Neuronal stem cell (in vitro differentiated cells): ENCODE measurements at places on chromosomes 16 and 17.

- DNase-seq: no peak
These were observed 496.2 kb upstream of the ZFHX3 start for GRCh38 chr16:73543970-73544599.

- no peak for DNase-seq
These were observed 38.0 kb upstream of the MNT start for GRCh38 chr17:2438823-2439222.

- no peak for DNase-seq
These were observed 10.9 kb downstream of the DLX4 start for GRCh38 chr17:49979748-49980479.

DNA sequence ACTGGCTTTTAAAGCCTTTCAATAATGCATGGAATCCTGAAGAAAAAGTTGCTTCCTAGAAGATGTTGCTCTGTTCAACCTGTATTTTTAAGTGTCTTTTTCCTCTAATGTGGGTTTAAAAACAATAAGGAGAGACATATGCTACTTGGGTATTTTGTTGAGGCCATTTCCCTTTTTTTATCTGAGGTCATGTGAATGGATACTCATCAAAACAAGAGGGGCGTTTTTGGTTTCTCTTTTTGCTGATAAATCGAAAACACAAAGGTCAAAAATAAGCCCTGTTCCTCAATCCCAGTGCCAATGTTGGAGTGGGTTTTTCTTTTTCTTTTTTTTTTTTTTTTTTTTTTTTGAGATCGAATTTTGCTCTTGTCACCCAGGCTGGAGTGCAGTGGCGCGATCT, 468.0 kb upstream of the RBFOX1 start:
- no peak for DNase-seq

GRCh38 chr16:80612461-80613017, 71.7 kb downstream of the DYNLRB2 start:
- no peak for DNase-seq

GRCh38 chr17:69093995-69094394, 33.3 kb upstream of the ABCA9 start:
- DNase-seq: no peak

DNA sequence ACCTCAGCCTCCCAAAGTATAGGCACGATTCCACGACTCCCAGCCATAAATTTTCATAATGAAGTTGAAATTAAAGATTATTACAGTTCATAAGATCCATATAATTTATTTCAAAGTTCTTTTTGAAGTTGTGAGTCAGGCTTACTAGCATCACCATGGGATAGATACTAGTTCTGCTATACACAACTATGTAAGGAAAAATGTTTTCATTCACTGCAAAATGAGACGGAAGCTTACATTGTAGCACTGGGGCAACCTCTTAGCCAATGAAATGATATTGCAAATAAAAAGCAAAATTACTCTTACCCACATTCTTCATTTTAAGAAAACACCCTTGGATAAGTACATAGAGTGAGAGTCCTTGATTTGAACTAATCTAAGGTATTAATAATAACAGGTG, 18.8 kb upstream of the MARCHF10 start:
- DNase-seq: no peak

- DNase-seq: no peak
These were observed 1.6 kb downstream of the DOC2B start for GRCh38 chr17:179781-180380.

DNA sequence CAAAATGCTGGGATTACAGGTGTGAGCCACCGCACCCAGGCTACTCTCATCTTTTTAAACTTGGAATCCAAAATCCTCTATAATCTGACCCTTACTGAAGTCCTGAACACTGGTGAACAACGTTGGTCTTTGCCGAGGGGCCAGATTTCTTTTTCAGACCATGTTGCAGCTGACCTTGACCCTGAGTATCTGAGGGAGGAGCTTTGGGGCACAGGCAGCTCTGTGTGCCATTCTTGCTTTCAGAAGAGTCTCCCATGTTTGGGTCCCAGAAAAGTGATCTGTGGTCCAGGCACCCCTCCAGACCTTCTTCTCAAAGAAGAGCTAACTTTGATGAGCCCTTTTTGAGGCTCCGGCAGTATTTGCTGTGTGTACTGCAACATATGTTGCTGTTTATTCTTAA, 50.4 kb downstream of the CENPV start:
- no peak for DNase-seq

GRCh38 chr17:78781104-78781892, 775 bp downstream of the CYTH1 start:
- DNase-seq: peak; percentile 30

DNA sequence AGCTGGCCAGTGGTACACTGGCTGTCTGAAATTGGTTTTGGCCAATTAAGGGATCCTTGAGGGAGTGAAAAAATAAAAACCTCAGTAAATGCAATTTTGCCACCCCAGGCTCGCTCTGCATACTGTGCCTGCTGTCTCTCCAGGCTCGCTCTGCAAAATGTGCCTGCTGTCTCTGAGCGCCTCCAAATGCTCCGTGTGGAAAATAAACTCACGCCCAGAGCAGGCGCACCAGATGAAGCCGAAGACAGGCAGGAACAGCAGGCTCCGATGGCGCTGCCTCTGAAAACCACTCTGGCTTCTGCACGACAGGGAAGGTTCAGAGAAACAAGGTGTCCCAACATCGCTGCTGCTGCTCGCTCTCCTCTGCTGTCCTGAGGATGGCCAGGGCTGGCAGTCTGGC, 29.1 kb downstream of the SNN start:
- no peak for DNase-seq

DNA sequence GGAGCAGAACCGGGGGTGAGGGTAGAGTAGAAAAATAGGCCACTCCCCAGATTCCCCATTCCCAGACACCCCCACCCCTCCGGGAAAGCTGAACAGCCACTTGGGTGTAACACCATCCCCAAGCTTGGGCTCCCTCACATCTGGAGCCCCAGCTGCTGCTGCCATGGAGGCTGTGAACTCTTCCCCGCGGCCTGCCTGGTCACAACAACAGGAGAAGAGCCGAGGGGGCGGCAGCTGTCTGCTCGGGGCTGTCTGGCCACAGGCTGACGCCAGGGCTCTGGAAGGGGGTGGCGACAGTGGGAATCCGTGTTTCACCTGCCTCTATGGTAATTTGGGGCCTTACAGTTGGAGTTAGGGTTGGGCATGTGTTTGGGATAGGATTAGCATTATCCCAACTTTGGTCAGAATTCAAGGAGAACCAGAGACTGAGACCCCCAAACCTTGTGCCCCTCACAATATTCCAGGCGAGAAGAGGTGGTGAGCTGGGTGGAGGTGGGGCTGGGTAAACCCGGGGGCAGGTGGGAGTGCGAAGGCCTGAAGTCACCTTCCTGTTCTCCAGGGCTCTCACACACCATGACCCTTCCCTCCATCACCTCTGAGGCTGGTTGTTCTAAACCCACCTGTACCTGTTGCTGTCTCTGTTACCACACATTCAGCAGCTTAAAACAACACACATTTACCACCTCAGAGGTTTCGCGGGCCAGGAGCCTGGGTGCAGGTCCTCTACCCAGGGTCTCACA, 29.7 kb upstream of the NXPH3 start:
- no peak for DNase-seq

DNA sequence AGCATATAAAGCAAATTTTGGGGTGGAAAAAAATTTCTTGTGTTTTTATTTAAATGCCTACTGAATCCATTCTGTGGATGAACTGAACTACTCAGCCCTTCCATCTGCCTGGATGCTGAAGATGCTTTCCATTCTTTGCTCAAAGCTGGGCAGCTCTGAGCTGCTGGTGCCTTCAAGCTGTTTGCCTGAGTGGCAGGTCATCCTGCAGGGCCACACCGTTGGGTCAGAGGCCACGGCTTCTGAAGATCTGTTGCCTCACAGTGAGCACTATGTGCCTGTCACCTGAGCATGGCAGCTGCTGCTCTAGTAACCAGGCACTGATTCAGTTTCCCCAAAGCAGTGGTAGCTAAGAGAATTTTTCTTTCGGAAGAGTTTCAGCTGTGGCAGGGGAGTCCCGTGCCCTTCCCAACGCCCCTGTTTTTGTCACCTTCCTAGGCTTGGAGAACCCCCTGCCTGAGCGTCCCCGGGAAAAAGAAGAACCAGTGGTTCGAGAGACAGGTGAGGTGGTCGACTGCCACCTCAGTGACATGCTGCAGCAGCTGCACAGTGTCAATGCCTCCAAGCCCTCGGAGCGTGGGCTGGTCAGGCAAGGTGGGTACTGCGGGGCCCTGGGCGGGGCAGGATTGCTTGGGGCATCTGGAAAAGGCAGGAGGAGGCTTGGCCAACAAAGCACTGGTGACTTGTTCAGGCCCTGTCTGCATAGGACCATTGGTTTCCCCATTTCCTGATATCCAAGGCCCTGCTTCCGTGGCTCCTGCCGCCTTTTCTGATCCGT, 8.5 kb downstream of the PLK1 start:
- no peak for DNase-seq

- DNase-seq: no peak
These were observed 5.1 kb downstream of the CLEC16A start for GRCh38 chr16:10949424-10949970.

- no peak for DNase-seq
These were observed 8.7 kb downstream of the MSL1 start for GRCh38 chr17:40130352-40131042.

DNA sequence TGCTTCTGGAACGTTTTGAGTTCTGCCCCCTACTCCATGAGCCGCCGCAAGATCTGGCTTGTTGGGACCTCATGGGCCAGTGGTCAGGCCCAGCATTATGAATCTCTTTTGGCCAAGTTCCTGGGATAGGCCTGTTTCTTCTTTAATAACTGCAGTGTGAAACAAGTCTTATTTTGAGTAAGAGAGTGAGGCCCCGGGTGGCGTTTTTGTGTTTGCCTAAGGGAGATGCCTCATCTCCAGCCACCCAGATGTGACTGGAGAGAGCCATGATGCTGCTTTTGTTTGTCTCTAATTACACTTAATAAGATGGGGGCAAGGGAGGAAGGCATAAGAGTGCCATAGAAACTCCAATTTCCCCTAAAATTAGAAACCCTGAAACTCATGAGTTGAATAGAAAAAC, 39.8 kb downstream of the KSR1 start:
- DNase-seq: no peak

GRCh38 chr17:20954794-20955193, 88.0 kb downstream of the USP22 start:
- no peak for DNase-seq

GRCh38 chr16:58154345-58154744, 25.2 kb upstream of the CFAP20 start:
- DNase-seq: no peak

GRCh38 chr16:15855704-15856003, 1.2 kb downstream of the MYH11 start:
- no peak for DNase-seq

GRCh38 chr17:1800712-1801111, 29.0 kb downstream of the SMYD4 start:
- no peak for DNase-seq

- DNase-seq: no peak
These were observed 463.5 kb downstream of the HS3ST4 start for GRCh38 chr16:26155221-26155620.

GRCh38 chr17:4980644-4981216, 6.7 kb downstream of the CAMTA2 start:
- peak; percentile 72 for DNase-seq
